Panc1 (cell line): ENCODE measurements at places on chromosomes 11 and 22.

- DNase-seq = no peak
Observed at GRCh38 chr11:13761250-13761649, 92.8 kb downstream of the FAR1 start.

- no peak for DNase-seq
Observed at GRCh38 chr11:35088676-35089075, 50.3 kb upstream of the CD44 start.

DNA sequence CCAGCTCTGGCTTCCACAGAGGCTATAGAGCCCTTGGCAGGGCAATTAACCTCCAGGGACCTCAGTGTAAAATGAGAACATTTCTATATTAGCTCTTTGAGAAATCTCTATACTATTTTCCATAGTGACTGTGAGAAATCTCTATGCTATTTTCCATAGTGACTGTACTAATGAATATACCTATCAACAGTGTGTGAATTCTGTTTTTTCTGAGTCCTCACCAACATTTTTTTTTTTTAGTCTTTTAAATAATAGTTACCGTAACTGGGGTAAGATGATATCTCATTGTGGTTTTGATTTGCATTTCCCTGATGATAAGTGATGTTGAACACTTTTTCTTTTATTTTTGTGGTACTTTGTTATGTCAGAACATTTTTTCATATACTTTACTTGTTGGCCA lies 7.0 kb upstream of the MTNR1B start:
- DNase-seq = no peak

DNA sequence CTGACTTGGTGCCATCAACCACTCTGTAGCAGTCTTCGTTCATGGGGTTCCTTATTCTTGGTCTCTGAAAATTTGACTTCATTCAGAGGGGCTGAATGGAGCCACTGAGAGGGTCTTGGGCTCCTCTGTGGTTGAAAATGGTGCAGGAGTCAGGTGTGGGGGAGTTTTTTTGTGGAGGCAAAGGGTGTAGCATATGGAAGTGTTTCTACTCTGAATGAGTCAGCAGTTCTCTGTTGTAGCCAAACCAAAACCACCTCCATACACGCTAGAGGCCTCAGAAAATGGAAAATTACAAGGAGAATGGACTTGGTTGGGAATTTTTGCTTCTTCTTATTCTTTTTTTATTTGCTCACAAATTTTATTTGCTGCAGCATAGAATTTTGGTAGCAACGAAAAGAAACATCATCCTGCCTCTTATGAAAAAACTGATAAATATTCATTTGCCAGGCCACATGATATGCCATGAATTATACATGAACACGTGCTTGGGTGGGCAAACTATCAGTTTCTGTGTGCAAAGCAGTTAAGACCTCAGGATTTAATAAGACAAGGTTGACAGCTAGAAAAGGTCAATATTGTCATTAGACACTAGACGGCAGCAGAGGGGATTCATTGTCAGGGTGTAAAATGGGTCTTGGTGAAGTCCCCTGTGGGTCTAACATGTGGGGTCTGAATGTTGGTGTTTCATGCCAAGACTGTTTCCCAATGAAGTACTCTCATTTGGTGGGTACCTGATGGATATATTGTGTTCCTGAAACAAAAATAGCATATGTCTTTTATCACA lies 111.7 kb downstream of the MYO18B start:
- no peak for DNase-seq

- DNase-seq = no peak
Observed at GRCh38 chr11:44555031-44555800, 10.2 kb upstream of the CD82 start.
